ENCODE measurements at places on chromosomes 4 and X.
A peak's percentile ranks its signal among the peaks of the same experiment; 100 is the strongest.

DNA sequence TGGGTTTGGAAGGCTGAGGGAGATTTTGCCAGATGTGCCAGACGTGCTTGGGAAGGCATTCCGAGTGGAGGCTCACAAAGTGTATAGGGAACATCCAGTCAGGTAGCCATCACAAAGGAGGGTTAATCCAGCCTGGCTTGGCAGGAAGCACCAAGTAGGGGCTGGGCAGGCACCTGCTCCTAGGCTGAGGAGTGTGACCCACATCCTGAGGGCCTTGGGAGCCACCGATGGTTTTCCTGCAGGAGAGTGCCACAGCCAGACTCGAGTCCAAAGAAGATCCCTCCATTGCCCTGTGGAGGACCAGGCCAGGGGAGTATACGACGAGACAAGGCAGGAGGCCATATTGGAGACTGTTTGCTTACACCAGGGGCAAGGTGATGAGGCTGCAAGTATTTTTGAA is 47.2 kb downstream of the PNMA5 start:
- DNase-seq = no peak

DNA sequence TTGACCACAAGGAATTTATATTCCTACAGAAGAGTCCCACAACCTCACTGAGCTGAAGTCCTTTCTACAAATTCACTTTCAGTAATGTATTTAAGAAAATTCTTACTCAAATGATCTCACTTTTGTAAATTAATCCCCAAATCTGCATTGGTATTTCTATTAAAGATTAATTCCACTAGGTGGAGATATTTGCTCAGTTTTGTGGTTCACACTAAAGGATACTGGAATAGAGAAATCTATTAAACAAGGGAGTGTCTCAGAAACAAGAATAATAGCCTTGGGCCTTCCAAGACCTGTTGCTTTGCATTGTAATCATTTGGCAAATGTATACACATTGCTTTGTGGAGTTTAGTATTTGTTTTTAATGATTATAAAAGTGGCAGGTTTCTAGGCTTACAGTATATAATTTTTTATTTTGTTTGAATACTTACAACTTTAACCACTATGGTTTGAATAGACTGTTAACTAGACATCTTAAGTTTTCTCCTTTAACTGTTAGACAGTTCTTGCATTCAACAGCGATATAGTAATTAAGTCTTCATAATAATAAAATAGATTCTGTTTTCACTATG is 25.9 kb downstream of the CFAP299 start:
- peak; percentile 44 for DNase-seq

DNA sequence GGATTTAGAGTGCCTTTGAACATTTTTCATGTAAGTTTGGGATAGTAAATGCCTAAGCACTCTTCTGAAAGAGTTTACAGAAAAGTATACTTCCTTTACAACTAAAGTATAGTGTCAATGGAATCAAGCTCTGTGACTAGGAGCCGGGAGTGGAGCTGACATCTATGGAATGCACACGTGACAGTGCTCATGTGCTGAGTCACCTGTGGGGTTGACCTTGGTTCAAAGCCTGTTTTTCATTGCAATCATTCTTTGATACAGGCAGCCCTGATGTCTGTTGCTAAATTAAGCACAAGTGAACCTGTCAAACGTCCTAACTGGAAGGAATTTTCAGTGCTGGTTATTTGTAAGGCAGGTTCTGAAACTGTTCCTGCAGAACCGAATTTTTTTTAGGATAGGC is 82.5 kb downstream of the GPAT3 start:
- DNase-seq = no peak

DNA sequence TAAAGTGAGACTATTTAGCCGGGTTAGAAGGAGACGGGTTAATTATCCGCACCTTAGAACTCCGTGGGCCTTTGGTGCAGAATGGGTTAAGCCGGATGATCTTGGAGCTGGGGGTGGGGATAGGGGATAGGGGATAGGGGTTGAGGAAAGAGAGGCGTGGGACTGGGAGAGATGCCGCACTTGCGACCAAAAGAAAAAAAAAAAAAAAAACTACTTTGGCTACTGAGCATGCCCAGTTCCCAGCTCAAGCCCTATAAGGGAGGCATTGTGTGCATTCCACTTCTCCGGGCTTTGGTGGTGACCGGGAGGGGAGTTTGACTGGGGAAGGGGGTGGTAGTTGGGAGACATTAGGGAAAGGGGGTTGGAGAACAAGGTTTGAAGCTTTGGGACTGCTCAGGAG is at the start of gene SLITRK4:
Gene SLITRK4, minus strand, starts transcription at position 187 of the 400 bp plus-strand sequence. CDS start 4,993 bp downstream, outside the sequence.
- DNase-seq = no peak

GRCh38 chr4:174134361-174134760 is 149.1 kb downstream of the FBXO8 start:
- no peak for DNase-seq

DNA sequence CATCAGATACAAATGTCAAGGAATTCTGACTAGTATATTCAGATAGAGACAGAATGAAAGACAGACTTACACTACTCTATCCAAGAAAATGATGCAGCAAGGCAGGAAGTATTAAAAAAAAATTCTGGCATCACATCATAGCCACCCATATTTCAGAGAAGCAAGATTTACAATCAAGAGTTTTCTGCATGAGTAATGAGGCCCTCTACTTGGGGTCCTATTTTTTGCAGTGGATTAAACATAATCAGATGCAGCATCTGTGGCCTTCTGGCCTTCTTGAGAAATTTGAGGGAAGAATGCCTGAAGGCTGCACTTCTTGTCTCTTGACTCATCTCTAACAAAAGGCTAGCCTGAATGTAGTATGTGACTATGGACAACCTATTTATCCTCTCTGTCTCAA is 48.2 kb upstream of the SLIT2 start:
- no peak for DNase-seq

DNA sequence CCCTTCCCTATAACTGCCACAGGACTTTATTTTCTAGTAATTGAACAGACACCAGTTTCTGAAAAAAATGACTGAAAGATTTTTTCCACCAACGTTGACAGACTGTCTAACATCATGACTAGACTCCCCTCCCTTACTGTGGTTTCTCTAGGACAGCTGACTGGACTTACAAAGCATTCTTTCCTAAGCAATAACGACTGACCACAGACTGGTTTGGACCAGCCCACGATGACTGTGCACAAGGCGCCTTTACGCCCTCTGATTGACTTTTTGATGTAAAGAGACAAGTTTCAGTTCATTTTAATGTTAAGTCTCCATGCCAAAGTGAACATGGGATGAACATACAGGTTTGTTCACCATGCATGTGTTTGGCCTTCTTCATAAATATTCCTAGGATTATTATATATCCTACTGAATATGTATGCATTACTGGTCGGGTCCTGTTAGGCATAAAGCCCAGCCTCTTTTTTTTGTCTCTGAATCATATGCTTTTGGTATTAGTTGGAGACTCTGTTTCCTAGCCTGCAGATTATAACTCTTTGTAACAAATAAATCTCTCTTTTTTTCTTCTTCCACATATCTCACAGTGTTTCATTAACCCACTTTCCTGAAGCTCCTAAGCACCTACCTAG is 50.5 kb upstream of the UGT2B4 start:
- no peak for DNase-seq

Measured in CD4-positive, alpha-beta T cell treated with Interleukin-2 at 100 ng/mL for 4 hours (primary cell).